A549 treated with CORT108297 at 1 μM for 4 hours (cell line): ENCODE measurements at places on chromosomes 7 and 10. TPM values are rescaled to one million over a fixed set of nuclear protein-coding genes. Genes with fewer than 3 reads are reported as not detected.

Gene TSPAN13
- 12.2 to 15.7 TPM (median 14.3 TPM) in 5 replicates for total RNA-seq

Gene HOXA10
- total RNA-seq, result 6.7 to 8.3 TPM (median 7.4 TPM) in 5 replicates

Gene PIK3AP1
- 0.51 to 0.70 TPM (median 0.60 TPM) in 5 replicates for total RNA-seq

Gene CCSER2
- total RNA-seq, result 8.5 to 12.1 TPM (median 10.4 TPM) in 5 replicates

Gene ACHE
- total RNA-seq, result 2.1 to 2.7 TPM (median 2.5 TPM) in 5 replicates

Gene LIPK
- not detected in 5 replicates for total RNA-seq

Gene PON1
- total RNA-seq, result 0.29 to 1.2 TPM (median 0.68 TPM) in 5 replicates

Gene HECW1
- 10.2 to 14.6 TPM (median 13.9 TPM) in 5 replicates for total RNA-seq

Gene ZNF680
- 1.7 to 3.1 TPM (median 2.3 TPM) in 5 replicates for total RNA-seq

Gene PRKAR1B
- total RNA-seq, result 25.3 to 31.1 TPM (median 27.7 TPM) in 5 replicates

Gene ZNF503
- 7.1 to 13.0 TPM (median 12.2 TPM) in 5 replicates for total RNA-seq

Gene FKBP9
- total RNA-seq, result 71.5 to 131 TPM (median 85.2 TPM) in 5 replicates

Gene SFMBT2
- total RNA-seq, result 9.0 to 11.9 TPM (median 10.3 TPM) in 5 replicates

Gene SNX8
- total RNA-seq, result 37.4 to 85.1 TPM (median 77.1 TPM) in 5 replicates

Gene CDK1
- 81.6 to 104 TPM (median 86.2 TPM) in 5 replicates for total RNA-seq

Gene ADRA2A
- total RNA-seq, result 0.02 to 0.05 TPM (median 0.03 TPM) in 4 of 5 replicates, not detected in the other

Gene SKAP2
- 12.4 to 18.9 TPM (median 17.8 TPM) in 5 replicates for total RNA-seq

Gene FAM180A
- total RNA-seq, result 0.07 to 0.08 TPM in 2 of 5 replicates, not detected in the others

Gene TCAF2
- total RNA-seq, result 0.29 to 0.53 TPM (median 0.35 TPM) in 5 replicates

Gene FOXI2
- total RNA-seq, result not detected in 5 replicates

Gene SDK1
- total RNA-seq, result 0.27 to 0.53 TPM (median 0.42 TPM) in 5 replicates

Gene PGAM2
- not detected in 5 replicates for total RNA-seq

Gene TBC1D12
- 4.8 to 5.4 TPM (median 5.3 TPM) in 5 replicates for total RNA-seq

Gene ST8SIA6
- 0.03 to 0.08 TPM (median 0.04 TPM) in 3 of 5 replicates, not detected in the others for total RNA-seq

Gene INSYN2A
- 1.4 to 1.9 TPM (median 1.6 TPM) in 5 replicates for total RNA-seq

Gene ELN
- total RNA-seq, result 0.05 to 0.13 TPM (median 0.08 TPM) in 5 replicates

Gene COL26A1
- 0.32 to 0.58 TPM (median 0.49 TPM) in 5 replicates for total RNA-seq

Gene FAM25G
- 1.1 to 1.8 TPM (median 1.5 TPM) in 3 of 5 replicates, not detected in the others for total RNA-seq

Gene GIMAP1
- total RNA-seq, result not detected in 5 replicates

Gene MRLN
- total RNA-seq, result not detected in 5 replicates

Gene COL28A1
- 0.42 to 0.75 TPM (median 0.58 TPM) in 5 replicates for total RNA-seq
